ENCODE measurements at places on chromosomes 6 and 20.
A peak's percentile ranks its signal among the peaks of the same experiment; 100 is the strongest.

DNA sequence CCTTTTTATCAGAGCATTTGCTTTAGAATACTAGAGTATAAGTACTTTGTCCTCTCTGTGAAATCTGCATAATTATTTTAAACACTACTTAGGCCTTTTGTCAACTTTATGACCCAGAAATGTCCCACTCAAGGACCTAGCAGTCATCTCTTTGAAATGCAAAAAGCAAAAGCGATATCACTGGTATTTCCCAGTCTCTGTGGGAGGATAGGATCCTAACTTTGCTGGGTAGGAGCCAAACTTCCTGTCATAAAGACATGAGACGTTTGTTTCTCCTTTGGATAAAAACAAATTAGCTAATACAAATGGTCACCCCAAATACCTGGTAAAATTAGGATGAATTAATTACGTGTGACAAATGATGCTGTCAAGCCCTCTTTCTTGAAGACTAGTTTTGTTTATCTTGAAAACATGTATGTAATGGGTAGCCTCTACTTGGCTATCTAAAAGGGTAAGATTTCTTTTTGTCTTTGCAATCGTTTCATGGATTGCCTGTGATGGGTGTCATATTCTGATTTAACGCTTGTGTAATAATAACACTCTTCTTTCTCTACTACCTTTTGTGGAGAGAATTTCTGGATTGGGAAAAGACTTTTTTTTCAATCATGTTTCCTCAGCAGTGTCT lies 36.2 kb downstream of the DCDC2 start:
- DNase-seq, result no peak

GRCh38 chr20:50604451-50604850 lies 86.9 kb downstream of the RIPOR3 start:
- DNase-seq, result no peak

GRCh38 chr6:52726741-52727535 lies 36.3 kb downstream of the GSTA2 start:
- DNase-seq, result no peak

- DNase-seq, result no peak
Measured at GRCh38 chr6:158850807-158851115, 31.6 kb upstream of the EZR start.

DNA sequence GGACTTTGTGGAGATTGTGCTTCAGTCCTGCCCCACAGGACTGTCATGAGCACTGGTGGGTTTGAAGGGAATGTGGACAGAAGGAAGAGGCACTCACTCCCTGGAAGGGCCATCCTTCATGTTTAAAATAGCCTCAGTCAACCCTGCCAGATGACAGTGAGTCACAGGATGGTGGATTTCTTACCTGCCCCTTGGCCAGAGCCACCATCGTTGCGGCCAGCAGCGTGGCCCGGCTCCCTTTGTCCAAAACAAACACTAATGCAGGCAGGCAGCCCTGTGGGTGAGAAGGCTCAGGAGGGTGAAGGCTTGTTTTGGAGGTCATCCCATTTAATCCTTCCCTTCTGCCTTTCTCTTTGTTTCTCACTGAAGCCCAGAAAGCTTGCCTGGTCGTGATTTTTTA lies 422.7 kb downstream of the CD83 start:
- DNase-seq, result no peak

- no peak for DNase-seq
Measured at GRCh38 chr20:8062756-8063155, 43.2 kb upstream of the TMX4 start.

DNA sequence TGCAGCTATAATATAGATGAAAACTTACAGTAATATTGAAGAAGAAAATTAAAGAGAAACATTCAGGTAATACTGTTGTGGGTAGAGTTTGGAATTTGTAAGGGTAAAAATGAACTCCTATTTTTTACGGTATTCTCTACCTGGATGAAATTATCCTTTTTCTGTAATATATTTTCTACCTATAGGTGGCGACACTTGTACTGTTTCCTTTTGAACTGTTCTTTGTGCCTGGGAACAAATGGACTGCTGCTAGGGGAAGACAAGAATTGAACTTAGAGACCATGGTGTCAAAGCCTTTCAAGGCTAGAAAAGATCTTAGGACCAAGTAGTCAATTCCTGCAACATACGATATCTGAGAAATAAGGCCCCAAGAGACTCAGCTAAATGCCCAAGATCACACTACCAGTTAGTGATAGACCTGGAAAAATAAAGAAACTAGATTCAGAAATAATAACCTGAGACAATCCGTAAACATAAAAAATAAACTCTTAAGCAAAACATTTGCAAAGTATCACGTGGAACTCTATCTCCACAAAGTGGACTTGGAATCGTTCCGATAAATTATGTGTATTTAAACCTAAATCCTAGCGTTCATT lies 383.8 kb downstream of the TFAP2A start:
- DNase-seq, result no peak

DNA sequence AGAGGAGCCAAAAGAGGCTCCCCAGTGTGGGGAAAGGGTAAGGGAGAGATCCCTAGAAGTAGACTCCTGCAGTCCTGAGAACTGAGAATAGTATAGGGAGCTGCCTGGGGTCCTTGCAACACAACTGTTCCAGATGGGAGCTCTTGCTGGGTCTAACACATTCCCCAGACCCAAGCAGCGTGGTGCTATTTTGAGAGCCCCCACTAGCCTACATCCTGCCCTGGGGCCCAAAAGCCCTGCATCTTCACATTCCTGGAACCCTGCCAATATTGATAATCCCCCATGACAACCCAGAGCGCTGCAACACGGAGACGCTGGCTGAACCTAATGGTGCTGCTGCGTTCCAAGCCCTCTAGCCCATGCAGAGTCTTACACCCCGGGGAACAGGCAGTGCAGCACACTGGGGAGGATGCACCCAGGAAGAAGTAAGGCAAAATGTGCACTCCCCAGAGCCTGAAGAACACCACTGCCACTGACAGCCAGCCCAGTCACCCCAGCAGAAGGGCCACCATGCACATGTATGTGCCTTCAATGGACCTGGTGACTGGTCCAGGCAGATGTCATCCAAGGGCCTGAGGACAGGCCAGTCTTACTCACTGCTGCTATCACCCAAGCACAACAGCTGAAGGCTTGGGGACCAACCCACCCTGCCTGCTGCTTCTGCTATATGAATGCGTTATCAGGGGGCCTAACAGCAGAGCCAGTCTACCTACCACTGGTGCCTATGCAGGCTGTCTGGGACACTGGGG lies 7.0 kb upstream of the RNF217 start:
- no peak for DNase-seq

GRCh38 chr6:144675231-144675861 lies 390.2 kb downstream of the UTRN start:
- peak; percentile 36 for DNase-seq
